ENCODE measurements at places on chromosomes 12 and 14.

DNA sequence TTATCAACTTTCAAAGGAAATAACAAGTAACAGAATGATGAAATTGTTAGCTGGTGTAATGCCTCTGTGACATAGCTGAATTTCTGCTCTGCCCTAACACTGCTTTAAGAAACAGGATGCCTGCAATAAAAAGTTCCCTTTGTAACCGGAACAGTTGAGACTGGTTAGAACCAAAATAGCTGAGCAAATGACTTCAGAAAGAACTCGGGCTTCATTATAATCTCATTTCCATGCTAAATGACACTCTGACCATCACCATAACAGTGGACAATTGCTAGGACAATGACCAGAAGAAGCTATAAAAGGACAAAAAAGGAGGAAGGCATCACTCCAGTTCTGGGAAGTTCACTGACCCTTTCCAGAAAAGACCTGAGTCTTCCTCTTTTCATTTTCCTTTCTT, 23.5 kb upstream of the PYGL start:
- no peak for DNase-seq

DNA sequence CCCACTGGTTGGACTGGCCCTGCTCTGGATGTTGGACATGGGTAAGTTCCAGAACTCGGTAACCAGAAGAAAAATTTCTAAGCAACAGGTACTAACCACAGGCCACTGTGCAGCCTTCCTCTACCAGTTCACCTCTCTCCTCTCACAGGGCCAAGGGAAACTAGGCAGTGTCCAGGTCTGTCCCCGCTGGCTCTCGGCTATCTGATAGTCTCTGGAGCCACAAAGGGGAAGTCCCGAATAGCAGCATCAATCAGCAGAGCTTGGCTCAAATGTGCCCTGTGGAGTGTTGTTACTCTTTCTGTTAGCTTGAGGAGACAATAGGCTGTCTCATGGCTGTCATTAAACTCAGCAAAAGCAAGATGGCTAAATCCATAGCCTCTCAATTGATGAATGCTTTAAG, 73.2 kb downstream of the TSPAN11 start:
- DNase-seq: no peak

- DNase-seq: no peak
Observed at GRCh38 chr14:74516451-74517160, 23.0 kb downstream of the ISCA2 start.

- DNase-seq: no peak
Observed at GRCh38 chr14:67449096-67449495, 37.1 kb upstream of the PLEK2 start.

GRCh38 chr12:47323802-47324201, 244.0 kb upstream of the AMIGO2 start:
- DNase-seq: no peak

All from T-helper 1 cell (primary cell).